ENCODE measurements at places on chromosomes 1 and 21.

DNA sequence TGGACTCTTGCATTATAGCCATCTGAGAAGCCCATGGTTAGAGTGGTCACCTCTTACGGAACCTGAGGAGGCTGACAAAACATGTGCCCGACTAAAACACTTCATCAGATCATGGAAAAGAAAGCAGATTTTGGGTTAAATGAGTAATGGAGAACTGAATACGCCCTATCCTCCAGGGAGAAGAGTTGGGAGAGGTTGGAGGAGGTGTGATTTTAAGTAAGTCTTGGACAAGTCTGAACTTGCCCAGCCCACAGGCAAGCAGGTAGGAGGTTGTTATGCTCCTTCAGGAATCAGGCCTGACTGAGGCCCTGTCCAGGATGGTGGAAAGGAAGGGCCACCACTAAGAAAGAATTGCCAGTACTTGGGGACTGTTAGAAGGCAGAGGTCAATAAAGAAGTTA, 255.8 kb downstream of the TGFB2 start:
- no peak for DNase-seq

DNA sequence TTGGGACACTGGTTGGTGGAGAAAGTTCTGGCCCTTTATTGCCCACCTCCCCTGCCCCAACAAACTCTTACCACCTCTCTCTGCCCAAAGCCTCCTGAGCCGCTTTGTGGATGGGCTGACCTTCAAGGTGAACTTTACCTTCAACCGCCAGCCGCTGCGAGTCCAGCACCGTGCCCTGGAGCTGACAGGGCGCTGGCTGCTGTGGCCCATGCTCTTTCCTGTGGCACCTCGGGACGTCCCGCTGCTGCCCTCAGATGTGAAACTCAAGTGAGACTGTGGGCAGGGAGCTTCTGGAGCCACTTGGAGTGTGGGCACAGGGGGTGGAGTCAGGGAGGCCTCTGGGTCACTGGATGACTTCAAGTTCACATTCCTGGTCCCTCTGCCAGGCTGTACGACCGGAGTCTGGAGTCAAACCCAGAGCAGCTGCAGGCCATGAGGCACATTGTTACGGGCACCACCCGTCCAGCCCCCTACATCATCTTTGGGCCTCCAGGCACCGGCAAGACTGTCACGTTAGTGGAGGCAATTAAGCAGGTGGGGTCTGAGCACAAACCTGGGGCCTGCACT, 12.5 kb downstream of the RHOC start:
- no peak for DNase-seq

- DNase-seq: peak; percentile 65
Measured at GRCh38 chr1:36576118-36576517, 93.4 kb upstream of the CSF3R start.

- DNase-seq: no peak
Measured at GRCh38 chr1:244556263-244556662, 95.2 kb downstream of the CATSPERE start.

DNA sequence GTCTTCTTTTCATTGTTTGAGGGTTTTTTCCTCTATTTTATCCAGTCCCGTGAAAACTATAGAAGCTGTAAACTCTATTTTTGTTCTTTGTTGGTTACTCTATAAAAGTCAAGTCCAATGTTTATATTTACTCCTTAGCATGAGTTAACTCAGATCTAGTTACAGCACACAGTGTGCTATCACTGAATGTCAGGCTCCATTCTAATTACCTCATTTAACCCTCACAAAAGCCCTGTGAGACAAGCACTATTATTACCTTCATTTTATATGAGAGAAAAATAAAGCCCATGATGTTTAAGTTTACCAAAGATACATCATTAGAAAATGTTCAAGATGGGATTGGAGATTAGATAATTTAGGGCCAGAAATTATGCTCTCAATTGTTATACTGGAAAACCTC, 251.4 kb upstream of the SNX7 start:
- no peak for DNase-seq
